ENCODE measurements at places on chromosomes 11 and 22. TPM values are rescaled to one million over a fixed set of nuclear protein-coding genes. Genes with fewer than 3 reads are reported as not detected.

DNA sequence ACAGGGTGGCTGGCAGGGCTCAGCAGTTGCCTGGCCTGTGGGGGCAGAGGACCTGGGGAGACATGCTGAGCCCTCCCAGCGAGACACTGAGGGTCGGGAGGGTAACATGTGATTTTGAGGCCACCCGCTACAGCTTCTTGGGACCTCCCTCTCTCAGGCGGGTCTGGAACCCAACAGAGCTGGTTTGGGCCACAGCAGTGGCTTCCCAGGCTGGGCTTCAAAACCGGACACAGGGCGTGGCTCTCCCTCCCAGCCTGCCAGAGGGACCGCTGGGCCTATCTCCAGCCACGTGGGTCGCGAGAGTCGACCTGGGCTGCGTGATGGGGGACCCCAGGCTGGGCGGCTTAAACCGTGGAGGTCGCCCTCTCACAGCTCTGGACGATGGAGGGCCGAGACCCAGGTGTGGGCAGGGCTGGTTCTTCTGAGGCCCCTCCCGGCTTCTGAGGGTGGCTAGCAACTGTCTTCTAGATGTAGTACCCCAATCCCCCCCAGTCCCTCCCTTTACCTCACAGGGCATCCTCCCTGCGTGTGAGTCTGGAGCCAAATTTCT is 91.7 kb downstream of the KCNQ1 start:
- DNase-seq, result no peak

DNA sequence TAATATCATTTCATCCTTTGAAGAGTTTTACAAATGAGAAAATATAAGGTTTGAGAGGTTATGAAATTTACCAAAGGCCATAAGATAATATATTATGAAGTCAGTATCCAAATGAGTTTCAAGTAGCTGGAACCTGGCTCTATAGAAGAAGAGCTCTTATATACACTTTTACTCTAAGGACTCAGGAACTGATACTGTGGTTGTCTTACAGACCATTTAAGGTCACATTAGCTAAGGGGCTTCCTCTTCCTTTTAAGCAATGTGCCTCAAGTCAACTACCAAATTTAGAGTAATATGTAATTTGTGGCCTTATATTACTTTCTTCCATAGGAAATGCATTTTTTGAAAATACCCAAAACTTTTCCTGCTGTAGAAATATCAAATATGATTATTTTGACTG is 369.3 kb downstream of the DLG2 start:
- no peak for DNase-seq

USH1C gene
- not detected for total RNA-seq

DNA sequence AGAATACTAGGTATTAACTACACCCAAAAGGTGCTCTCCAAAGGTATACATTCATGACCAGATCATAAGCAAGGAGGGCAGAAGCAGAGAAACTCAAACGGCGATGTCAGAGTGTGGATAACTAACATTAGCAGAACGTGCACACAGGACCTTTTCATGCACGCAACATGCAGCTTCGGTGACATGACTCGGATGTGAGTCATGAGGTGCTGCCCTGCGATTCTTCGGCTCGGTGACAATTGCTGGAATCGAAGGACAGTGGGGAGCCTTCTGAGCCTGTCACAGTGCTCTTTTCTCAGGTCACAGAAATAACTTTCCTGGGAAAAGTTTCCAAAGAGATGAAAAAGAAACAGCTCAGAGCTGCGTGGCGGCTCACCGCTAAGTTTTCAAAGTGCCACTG is 418.5 kb upstream of the SYN3 start:
- DNase-seq, result no peak

C11orf21 gene
- total RNA-seq, result 0.76 TPM

DNA sequence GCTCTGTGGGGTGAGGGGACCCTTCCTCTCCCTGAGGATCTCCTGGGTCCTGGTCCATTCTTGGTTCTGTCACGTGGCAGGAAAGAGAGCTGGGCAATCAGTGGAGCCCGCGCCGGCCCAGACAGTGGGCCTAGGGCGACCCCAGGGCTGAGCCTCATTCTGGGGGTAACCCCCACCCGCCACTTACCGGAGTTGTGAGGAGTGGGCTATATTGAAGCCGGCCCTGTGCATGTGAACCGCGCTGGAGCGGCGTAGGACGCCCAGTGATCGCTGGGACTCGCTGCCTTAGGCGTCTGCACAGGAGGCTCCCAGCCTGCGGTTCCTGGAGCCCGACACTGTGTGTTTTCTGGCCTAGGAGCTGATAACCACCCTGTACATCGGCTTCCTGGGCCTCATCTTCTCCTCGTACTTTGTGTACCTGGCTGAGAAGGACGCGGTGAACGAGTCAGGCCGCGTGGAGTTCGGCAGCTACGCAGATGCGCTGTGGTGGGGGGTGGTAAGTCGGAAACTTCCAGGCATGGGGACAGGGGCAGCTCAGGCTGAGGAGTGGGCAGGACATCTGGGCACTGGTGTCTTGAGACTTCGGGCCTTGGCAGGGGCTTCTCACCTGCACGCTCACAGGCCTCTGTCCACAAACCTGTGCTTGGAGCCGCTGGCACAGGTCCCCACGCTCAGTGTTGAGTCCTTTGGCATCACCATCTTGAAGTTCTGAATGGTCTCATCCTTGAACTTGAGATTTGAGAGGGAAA is 127.1 kb downstream of the KCNQ1OT1 start:
- DNase-seq, result no peak

HTR3B gene
- 0.64 TPM for total RNA-seq

DNA sequence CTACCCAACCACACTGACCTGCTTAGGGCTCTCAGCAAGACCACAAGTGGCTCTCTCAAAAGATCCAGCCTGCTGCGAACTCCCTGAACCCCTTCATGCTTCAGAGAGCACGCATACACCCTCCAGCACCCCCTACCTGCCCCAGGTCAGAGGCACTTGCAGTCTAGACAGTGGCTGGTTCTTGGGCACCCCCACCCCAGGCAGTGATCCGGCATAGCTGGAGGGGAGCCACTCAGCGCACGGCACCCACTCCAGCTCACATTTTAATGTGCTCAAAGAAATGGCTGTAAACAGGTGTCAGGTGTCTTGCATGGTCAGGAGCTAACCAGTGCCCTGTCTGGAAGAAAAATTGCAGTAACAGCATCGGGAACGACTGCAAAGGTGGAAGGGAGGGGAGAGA is 140.8 kb downstream of the PKNOX2 start:
- no peak for DNase-seq

SERPIND1 gene
- 0.42 TPM for total RNA-seq

- DNase-seq, result no peak
Observed at GRCh38 chr22:40216041-40216756, 38.5 kb downstream of the TNRC6B start.

DNA sequence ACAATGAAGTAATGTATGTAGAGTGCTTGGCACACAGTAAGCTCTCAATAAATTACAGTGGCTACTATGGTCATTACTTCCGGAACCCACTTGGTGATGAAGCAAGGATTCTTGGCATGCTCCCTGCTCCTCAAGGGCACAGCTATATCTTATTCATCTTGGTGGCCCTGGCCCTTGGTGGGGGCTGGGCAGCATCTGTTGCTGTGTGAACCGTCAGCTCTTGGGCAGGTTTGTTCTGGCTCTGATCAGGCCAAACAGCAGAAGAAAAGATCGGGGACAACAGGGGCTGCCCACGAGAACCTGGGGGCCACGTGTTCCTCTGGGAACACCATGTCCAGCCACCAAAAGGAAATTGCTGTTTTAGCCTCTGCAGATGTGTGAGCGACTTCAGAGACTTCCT is 136.9 kb upstream of the SYT13 start:
- no peak for DNase-seq

KDM4D gene
- total RNA-seq, result 0.42 TPM
